Activated CD4-positive, alpha-beta T cell treated with anti-CD3 and anti-CD28 coated beads, Interleukin-2, amount 10 ng/mL, durations not matched to agents 24 days and 14 days (primary cell): ENCODE measurements at places on chromosomes 3 and 15. TPM values are rescaled to one million over a fixed set of nuclear protein-coding genes. Genes with fewer than 3 reads are reported as not detected.
A peak's percentile ranks its signal among the peaks of the same experiment; 100 is the strongest.

The ANKRD63 gene
- total RNA-seq: not detected in 2 replicates

The CKMT1B gene
- total RNA-seq: 0.66 and 0.77 TPM in 2 replicates

The ZNF35 gene
- 4.7 and 4.8 TPM in 2 replicates for total RNA-seq

DNA sequence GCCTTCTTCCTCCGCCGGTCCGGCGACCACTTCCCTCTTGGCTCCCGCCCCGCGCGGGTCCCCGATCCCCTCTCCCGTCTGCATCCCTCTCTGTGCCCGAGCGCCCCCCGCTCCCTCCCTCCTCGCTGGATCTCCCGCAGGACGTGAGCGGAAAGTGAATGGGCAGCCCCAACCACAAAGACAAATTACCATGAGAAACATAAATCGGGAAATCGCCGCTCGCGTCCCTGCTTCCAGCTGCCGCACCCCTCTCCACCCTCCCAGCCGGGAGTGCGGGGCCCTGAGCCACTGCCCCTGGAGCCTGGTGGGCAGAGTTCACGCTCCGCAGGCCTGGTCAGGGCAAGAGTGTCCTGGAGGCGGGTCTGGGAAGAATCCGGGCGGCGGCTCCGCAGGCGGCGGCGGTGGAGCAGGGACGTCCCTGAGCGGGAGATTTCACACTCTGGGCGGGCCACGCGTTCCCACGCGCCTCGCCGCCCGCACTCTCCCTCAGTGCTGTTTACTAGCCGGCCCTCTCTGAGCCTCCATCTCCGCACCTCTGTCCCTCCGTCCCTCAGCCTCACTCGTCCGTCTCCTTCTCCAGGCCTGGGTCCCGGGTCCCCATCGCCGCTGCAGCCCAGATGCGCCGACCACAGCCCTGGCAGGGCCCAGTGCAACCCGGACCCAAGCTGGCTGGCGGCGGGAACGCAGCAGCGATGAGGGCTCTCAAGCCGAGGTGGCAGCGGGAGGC lies 835 bp downstream of the SEMA5B start:
- DNase-seq: peak; percentile 62

- no peak for DNase-seq
Measured at GRCh38 chr15:51283026-51283425, 55.4 kb downstream of the CYP19A1 start.

DNA sequence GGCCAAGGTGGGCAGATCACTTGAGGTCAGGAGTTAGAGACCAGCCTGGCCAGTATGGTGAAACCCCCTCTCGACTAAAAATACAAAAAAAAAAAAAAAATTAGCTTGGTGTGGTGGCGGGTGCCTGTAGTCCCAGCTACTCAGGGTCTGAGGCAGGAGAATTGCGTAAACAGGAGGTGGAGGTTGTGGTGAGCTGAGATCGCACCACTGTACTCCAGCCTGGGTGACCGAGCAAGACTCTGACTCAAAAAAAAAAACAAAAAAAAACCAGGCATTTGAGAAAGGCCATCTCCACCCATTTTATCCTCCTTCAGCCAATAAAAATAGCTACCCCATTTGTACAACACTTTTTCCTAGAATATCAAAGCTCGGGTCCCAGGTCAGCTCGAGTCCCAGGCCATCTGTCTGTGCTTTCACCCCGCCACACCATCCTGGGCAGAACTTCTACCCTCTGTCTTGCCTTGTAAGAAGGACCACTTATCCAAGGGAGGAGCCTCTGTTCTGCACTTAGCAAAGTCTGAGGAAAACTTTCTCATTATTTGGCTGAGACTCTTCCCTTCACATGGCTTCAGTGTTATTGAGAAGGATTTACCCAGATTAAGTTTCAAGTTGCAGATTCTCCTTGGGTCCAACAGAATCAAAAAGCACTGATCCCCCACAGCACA lies 99.1 kb downstream of the MESD start:
- no peak for DNase-seq

GRCh38 chr15:34709866-34710265 lies 44.9 kb downstream of the GJD2 start:
- DNase-seq: no peak

DNA sequence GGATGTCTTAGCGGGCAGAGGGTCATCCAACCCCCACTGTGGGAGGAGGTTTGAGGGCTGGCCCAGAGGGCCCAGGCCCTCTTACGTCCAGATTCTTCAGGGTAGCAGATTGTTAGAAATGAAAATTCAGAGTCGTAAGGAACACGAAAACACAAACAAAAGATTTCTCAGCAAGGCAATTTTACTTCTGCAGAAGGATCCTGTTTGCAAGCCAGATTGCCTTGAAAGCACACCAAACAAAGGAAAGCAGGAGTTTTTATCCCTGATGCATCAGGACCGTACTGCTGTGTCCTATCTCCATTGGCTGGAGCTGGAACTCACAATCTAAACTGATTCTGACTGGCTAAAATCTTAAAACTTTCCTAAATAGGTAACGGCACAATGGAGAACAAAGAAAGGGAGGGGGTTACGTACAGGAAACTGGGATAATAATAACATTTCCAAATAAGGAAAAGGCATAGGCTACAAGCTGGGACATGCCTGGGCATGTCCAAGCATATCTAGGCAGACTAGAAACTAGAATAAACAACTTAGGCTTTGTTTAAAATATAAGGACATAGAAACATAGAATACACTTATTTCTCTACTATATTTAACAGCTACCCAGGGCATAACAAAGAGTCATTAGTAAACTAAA lies 97.3 kb upstream of the C2CD4B start:
- DNase-seq: no peak

GRCh38 chr15:70152070-70152480 lies 54.4 kb upstream of the TLE3 start:
- DNase-seq: no peak
